Endothelial cell of umbilical vein (primary cell): ENCODE measurements at places on chromosomes 5 and 9. TPM values are rescaled to one million over a fixed set of nuclear protein-coding genes. Genes with fewer than 3 reads are reported as not detected.

GRCh38 chr5:37662362-37662761 is 177.5 kb downstream of the GDNF start:
- no peak for DNase-seq

EXD3 gene
- 26.6 and 30.3 TPM in 2 replicates for total RNA-seq

- no peak for DNase-seq
These were observed 51.7 kb downstream of the LPAR1 start for GRCh38 chr9:110986529-110986928.

NEUROG1 gene
- total RNA-seq, result not detected in 2 replicates

DNA sequence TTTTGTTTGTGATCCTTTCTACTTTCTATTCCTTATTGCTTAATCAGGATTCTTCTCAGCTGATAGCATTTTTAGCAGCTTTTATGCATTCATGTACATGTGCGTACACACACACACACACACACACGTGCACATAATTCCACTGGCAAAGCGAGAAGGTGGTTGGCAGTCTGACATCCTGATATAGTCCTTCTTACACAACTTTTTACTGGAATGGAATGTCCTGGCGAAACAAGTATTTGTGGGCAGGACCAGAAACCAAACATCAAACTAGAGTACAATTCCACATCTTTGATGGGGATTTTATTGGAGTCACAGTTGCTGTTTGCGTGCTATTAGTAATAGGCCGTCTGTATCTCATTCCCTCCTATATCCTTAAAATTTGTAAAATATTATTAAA is 356.5 kb downstream of the CCDC171 start:
- DNase-seq, result no peak

GRCh38 chr5:74641735-74642542 is 1.4 kb upstream of the ENC1 start:
- peak; percentile 83 for DNase-seq

SPINK13 gene
- not detected in 2 replicates for total RNA-seq

GRCh38 chr5:24804221-24804681 is 159.5 kb upstream of the CDH10 start:
- DNase-seq, result no peak

DNA sequence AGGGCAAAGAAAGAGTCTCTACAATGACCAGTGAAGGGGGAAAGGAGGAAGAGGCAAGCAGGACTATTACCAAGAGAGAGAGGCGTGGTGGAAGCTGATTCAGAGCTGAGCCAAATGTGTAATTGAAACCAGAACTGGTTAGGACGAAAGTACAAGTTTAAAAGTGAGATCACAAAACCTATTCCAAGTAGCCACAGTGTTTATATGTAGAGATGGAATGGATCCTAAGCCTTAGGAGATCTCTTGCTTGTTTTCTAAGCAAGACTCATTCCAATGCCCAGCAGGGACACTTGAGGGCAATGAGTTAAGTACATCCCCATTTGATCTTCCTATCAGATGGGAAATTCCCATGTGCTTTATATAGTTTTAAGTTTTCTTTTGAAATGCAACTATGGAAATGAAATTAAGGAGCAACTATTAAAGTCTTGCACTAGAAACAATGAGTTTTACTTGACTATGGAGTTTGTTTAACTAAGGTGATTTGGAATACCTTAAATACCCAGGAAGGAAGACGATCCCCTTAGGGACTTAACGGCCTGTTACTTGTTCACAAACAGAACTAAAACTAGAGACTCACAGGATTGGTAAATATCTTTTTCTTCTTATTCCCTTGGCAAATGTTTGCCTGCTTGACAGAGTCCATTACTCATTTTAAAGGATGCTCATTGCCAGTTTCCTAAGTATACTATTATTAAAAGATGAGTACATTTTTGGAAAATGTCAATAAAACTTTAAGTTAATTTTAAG is 51.1 kb upstream of the SNX2 start:
- DNase-seq, result no peak

DNA sequence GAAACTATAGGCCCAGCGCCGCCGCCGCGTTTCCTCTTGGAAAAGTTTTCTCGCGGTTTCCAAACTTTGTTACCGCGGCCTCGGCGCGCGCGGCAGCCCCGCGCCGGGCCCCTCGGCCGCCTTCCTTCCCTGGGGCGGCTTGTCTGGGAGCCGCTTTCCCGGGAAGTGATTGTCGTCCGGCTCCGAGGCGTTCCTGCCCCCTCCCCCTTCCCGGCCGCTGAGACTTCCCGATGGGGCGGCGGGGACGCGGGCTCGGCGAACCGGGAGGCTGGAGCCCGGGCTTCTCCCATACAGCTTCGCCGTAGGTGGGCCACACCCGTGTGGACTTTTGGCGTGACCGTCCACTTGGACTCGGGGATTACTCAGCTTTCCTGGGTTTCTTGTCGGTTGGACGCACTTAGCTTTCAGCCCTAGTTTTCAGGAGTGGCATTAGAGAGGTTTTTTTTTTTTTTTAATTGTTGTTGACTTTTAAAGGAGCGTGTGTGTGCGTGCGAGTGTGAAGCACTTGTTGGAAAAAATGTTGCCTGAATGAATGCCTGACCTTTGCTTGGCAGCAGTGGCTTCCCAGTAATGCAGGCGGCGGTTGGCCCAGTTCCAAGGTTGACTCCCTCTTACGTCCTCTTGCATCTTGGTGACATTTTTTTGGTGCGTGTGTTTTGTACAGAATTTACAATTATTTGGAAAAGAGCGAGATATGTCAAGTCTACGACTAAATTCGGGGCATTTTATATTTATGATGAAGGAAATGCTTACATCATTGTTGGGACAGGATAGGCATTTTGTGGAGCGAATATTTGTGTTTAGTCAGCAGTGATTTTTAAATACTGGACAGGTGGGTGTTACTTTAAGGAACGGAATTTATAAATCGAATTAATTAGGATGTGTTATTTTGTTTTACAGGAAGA is 821 bp downstream of the CTNNA1 start:
- DNase-seq, result peak; percentile 91

DNA sequence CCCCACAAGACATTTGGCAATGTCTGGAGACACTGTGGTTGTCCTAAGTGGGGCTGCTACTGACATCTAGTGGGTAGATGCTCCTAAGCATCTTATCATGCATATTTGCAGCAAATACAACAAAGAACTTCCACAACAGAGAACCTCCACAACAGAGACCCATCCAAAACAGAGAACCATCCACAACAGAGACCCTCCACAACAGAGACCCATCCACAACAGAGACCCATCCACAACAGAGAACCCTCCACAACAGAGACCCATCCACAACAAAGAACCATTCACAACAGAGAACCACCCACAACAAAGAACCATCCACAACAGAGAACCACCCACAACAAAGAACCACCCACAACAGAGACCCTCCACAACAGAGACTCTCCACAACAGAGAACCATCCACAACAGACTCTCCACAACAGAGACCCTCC is 32.8 kb downstream of the ARPC5L start:
- peak; percentile 57 for DNase-seq

GRCh38 chr9:77975036-77975435 is 56.6 kb downstream of the GNAQ start:
- DNase-seq, result no peak

- no peak for DNase-seq
These were observed 42.9 kb upstream of the FBXW11 start for GRCh38 chr5:172049226-172049796.

PCDHB9 gene
- total RNA-seq, result 0.16 and 0.20 TPM in 2 replicates

CATSPER3 gene
- total RNA-seq, result 0.71 TPM in 1 of 2 replicates, not detected in the other

GRCh38 chr9:127637322-127637847 is 25.3 kb downstream of the STXBP1 start:
- DNase-seq, result peak; percentile 44

ANKS6 gene
- 18.6 and 22.3 TPM in 2 replicates for total RNA-seq

- no peak for DNase-seq
These were observed 133.4 kb downstream of the MRPL36 start for GRCh38 chr5:1666221-1666620.

- peak; percentile 58 for DNase-seq
These were observed at the start of gene SNCAIP for GRCh38 chr5:122311961-122312590. TSS of gene SNCAIP (plus strand) at chr5:122312237. CDS start at chr5:122391135, 78,898 bp downstream.

SLC12A7 gene
- total RNA-seq, result 28.7 and 38.8 TPM in 2 replicates

- no peak for DNase-seq
These were observed 1788.0 kb upstream of the NUDT12 start for GRCh38 chr5:105350486-105351140.

SLC36A3 gene
- not detected in 2 replicates for total RNA-seq

HACD4 gene
- 1.2 and 1.4 TPM in 2 replicates for total RNA-seq

GRCh38 chr9:6689893-6690674 is 44.6 kb upstream of the GLDC start:
- no peak for DNase-seq

GRCh38 chr9:68997666-68998065 is 16.2 kb downstream of the PRKACG start:
- DNase-seq, result no peak

PDCD1LG2 gene
- total RNA-seq, result 9.5 and 9.7 TPM in 2 replicates
